ENCODE measurements at places on chromosomes 13 and 19. TPM values are rescaled to one million over a fixed set of nuclear protein-coding genes. Genes with fewer than 3 reads are reported as not detected.

Gene PTPRH
- total RNA-seq, result 0.39 TPM

- DNase-seq, result peak; percentile 24
Observed at GRCh38 chr13:78022164-78022877, 103.7 kb upstream of the EDNRB start.

DNA sequence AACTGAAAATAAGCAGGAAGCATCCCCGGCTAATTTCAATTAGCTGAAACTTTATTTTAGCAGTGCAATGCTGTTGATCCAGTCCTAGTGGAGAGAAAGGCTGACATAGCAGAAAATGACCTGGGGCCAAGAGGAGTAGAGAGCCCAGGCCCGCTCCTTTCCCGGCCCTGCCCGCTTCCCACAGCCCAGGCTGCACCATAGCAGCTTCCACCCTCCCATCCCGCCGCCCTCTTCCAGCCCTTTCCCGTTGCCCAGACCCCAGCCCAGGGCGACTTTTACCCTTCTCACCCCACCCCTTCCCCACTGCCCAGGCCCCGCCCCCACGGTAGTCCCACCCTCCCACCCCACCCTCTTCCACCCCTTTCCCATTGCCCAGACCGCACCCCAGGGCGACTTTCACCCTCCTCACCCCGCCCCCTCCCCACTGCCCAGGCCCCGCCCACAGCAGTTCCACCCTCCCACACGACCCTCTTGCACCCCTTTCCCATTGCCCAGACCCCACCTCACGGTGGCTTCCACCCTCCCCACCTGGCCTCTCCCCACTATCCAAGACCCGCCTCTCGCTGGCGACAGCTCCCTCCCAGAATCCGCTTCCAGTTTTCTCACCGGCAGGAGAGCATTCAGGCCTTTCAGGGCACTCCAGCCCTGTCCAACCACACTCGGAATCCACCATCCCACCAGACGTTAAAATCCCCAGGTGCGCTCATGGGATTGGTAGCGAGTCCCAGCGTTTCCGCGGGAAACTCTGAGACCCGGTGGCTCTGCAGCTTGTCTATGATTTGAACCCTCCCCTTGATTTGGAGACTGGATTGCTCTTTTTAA lies 8.3 kb downstream of the ZNF160 start:
- DNase-seq, result no peak

DNA sequence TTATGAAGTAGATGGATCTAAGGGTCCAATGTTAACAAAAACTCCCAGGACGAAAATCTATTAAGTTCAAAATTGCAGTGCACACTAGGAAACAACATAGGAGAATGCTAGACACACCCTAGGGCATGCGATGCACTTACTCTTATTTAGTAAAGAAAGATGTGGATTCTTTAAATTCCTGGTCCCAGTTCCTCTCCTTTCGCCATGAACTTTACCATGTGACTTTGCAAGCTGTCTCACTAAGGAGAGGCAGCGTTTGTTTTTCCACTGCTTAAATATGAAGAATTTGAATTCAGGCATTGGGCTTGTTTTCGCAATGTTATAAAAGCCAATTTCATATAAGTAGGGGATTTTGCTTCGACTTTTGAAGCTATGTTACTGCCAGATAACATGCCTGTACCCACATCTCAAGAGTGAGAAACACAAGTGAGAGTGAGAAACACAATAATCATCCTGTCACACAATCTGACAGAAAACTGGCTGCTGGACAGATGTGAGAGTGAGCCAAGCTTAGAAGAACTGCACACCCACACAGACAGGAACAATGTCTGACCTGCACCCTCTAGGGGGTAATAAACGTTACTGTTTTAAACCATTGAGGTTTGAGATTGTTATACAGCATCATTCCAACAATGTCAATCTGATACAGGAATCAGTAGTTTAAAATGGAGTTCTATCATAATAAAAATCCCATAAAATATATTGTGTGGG lies 1308.4 kb downstream of the SLITRK5 start:
- no peak for DNase-seq

DNA sequence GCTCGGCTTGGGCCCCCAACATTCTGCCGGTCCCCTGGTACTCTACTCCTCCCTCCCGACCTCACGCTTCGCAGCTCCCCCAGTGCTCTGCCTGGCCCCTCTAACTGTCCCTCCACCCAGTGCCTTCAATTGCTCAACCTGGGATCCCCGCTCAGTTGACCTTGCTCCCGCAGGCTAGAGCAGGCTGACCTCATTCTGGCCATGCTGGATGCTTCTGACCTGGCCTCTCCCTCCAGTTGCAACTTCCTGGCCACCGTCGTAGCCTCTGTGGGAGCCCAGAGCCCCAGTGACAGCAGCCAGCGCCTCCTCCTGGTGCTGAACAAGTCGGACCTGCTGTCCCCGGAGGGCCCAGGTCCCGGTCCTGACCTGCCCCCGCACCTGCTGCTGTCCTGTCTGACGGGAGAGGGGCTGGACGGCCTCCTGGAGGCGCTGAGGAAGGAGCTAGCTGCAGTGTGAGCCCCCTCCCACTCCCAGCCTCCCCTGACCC lies 3.6 kb downstream of the GTPBP3 start:
- no peak for DNase-seq

- no peak for DNase-seq
Observed at GRCh38 chr19:52237197-52237596, 32.2 kb upstream of the ZNF766 start.

Gene EHD2
- 63.9 TPM for total RNA-seq

GRCh38 chr13:25806264-25806974 lies 245.4 kb downstream of the SHISA2 start:
- DNase-seq, result no peak

All from skin of body (tissue), 3 donors.